CD4-positive, alpha-beta T cell treated with Interleukin-2 at 100 ng/mL for 4 hours (primary cell): ENCODE measurements at places on chromosomes 6 and 20.

DNA sequence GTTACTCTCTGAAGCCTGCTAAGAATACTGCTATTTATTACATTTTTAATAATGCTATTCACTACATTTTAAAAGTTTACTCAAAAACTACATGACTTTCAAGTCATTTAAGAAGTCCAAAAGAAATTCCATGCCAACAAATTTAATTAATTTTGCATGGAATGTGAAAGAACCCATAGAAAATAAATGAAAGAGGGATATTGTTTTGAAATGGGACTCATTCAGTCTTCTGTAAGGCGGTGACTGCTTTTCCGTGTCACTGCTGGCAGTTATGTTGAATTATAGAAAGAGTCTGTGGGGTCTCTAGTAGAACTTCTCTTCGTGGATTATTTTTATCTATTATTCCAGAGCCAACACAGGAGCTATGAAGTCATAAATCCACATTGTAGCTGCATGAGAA is 211.2 kb downstream of the LAMA2 start:
- DNase-seq, result no peak

DNA sequence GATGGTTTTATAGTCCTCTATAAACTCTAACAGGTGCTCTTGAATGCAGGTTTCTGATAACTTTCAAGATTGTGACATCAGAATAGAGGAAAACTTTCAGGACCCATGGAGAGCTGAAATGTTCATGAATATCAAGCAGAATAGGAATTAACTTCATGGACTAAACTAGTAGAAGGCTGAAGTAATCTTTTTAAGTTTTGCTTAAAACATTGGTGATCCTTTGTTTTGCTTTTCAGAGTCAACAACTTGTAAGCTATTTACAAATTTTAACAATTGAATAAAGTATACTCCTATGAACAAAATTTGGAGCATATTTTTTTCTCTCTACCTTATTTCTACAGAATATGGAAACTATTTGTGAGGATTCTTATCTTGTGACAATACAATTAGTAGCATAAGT is 25.2 kb upstream of the GOPC start:
- no peak for DNase-seq

DNA sequence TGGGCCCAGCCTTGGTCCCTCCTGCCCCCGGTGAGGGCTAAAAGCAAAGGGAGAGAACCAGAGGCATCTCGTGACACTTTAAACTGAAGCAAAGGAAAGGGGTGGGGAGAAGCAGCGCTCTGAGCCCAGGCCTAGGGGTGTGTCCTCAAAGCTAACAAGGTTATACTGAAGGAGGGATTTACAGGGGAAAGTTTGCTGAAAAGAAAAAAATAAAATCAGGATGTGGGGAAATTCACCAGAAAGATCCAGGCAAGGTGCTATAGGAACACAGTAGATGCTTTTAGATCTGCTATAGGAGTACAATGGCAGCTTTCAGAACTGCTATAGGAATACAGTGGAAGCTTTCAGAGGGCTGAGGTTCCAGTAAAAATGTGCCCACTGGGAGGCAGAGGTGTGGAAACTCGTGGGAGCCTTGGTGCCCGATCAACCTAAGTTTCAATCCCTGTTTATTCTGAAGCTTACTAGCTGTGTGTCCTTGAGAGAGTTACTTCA is at the start of gene COL9A1:
COL9A1 (minus strand) TSS at position 51 of the 492 bp plus-strand sequence. CDS start 160 bp downstream, outside the sequence.
- no peak for DNase-seq

GRCh38 chr6:80158478-80158989 is 52.1 kb downstream of the BCKDHB start:
- DNase-seq, result no peak

DNA sequence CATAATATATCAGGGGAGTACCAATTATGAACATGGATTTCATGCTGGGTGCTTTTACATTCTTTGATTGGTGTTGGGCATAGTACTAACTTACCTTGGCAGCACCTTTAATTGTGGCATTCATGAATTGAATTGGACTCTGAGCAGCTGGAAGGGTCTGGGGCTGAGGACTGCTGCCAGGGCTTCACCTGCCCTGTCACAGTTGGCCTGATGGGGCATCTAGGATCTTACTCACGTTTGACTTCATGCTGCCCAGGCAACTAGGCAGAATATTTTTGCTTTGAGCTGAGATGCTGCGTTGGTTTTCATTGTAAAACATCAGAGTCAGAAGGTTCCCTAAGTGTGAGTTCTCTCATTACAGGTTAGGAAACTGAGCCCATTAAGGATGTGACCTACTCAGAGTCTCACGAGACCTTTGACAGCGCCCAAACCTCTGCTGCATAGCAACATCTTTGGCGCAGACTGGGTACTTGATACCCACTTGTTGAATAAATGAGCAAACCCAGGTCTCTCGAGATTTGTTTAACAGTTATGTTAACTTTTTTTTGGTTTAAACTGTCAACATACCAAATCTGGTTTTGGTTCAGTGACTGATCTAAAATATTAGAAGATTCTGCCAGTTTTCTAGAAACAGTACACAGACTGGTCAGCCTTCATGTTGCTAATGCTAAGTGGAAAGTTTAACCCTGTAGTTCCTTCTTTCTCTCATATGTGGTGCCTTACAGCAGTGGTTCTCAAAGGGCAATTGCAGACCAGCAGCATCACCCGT is 104.9 kb downstream of the TCP11 start:
- no peak for DNase-seq

DNA sequence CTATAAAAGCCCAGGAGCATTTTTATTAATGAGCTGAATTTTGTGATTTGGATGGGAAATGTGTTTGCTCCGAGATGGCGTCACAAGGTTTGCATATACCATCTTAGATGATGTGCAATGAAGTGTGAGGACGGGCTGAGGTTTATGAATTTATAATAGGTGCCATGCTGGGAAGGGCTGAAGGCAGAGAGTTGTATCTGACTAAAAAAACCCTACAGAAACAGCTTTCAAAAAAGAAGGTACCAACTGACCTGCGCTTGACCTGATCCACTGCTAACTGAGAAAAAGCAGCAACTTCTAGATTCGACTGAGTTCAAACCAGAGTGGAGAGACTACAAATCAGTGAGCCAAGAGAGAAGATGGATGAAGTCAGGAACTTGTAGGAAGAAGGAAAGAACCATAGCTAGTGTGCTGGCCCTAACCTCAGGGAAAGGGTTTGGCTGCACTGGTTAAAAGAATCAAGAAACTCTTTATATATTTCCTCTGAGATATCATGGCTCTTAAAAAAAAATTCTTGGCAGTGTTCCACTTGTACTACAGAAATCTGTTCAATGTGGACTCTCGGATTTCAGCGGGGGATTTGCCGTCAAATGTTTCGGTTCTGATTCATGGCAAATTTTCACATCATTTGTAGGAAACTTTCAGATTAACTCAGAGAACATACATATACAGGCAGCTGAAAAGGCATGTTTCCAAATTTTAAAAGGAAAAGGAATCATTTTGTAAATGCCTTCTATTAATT is 56.5 kb upstream of the HDGFL1 start:
- DNase-seq, result no peak

- no peak for DNase-seq
These were observed 33.3 kb downstream of the NQO2 start for GRCh38 chr6:3032986-3033385.

GRCh38 chr6:149628875-149629510 is 19.5 kb downstream of the KATNA1 start:
- no peak for DNase-seq

DNA sequence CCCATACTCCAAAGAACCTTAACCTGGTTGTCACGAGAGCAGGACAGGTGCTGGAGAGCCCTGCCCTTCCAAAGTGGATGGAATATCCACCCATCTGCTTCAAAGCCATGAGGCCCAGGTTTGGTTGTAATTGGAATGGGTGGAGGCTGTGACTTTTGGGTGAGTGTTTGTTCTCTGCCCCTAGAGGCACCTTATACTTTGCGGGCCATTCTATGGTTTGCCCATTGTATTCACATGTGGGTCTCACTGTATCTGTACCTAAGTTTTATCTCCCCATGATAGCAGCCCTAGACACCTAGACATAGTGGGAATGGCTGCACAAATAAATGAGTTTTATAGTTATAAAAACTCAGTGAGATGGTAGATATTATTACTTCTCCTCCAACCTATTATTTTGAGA is 67.1 kb upstream of the NAA20 start:
- DNase-seq, result no peak

GRCh38 chr6:46221222-46221793 is 50.5 kb upstream of the ENPP5 start:
- peak; percentile 18 for DNase-seq
